ENCODE measurements at places on chromosomes 7 and 10.

GRCh38 chr10:50636618-50637579 lies 13.1 kb upstream of the SGMS1 start:
- DNase-seq = peak; percentile 53

GRCh38 chr10:57142925-57143576 lies 782.0 kb upstream of the ZWINT start:
- no peak for DNase-seq

DNA sequence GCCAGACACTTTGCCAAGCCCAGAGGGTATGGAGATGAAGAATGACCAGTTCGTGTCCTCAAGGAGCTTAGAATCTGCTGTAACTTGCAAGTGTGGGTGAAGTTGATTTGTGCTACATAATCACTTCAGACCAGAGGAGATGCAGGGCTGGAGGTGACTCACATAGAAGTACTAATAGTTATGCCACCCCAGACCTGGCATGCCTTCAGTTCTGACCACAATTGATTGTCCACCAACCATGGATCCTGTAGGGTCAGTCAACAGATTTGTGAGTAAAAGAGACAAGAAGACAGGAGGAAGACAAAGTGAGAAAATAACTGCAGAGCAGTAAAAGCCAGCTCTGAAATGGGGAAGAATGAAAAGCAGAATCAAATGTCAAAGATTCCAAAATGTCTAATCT lies 51.2 kb upstream of the BMPER start:
- DNase-seq = no peak

DNA sequence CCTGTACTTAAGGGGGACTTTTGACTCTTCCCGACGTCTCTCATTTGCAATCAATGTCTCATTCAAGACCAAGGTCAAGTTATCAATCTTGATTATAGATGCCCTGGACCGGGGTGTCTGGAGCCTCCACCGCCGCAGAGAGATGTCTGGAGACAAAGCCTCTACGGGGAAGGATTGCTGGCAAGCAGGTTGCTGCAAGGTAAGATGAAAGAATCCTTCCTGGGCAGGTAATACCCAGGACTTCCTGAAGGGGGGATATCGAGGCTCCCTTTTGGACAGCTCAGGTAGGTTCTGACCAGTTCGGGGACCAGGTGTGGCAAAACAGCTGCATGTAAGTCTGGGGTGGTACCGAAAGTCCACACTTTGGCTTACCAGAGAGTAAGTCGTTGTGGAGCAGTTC lies 12.5 kb upstream of the CUX1 start:
- DNase-seq = no peak

GRCh38 chr10:28734938-28735759 lies 57.8 kb downstream of the BAMBI start:
- DNase-seq = peak; percentile 8

GRCh38 chr7:24609059-24609458 lies 35.8 kb downstream of the PALS2 start:
- no peak for DNase-seq

DNA sequence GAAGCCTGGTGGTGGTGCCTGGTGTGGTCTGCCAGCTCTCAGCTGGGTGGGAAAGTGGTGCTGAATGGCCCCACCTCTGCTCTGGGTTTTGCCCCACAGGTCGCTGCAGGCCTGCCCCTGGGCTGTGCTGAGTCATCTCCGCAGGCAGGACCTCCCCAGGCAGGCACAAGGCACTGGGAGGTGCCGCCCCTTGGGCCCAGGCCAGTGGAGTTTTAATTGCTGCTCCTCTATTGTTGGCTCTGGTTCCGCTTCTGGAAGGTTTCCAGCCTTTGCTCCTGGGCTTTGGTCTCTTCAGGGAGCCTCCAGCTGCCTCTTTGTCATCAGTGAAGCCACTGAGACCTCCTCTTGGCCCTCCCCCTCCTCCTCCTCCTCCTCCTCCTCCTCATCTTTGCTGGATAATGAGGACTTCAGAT lies 180.3 kb upstream of the GRB10 start:
- peak; percentile 12 for DNase-seq

- peak; percentile 57 for DNase-seq
Observed at GRCh38 chr10:101848408-101848807, 4.8 kb upstream of the KCNIP2 start.

- no peak for DNase-seq
Observed at GRCh38 chr7:12550956-12551355, 19.6 kb upstream of the SCIN start.

DNA sequence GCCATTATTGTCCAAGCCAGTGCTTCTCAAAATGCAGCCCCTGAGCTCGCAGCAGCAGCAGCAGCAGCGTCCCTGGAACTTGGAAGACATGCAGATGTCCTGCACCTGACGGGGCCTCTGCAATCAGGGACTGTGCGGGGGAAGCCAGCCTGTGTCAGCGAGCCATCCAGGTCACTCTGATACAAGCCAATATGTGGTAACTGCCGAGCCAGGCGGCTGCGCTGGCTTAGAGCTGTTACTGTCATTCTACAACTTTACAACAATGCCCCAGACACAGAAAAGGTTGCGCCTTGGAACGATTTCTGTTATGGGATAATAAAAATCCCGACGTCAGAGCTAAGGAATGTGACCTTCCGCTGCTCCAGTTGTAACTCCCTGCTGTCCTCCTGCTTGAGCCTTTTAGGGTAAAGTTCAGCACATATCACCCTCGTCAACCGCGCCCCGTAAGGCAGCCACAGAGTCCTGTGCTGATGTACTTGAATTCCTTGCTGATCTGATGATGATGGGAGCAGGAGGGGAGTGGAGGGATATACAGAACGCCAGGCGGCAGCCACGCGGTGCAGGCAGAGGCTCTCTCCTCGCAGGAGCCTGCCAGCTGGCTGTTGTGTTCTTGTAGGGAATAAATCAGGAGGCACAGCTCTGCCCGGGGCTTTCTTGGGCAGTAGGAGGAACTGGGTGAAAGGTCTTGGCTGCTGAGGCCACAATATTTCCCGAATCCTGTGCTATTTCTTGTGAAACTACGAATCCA lies 20.0 kb upstream of the CRYGN start:
- DNase-seq = no peak
